Neural progenitor cell (in vitro differentiated cells): ENCODE measurements at places on chromosomes 2 and 18. TPM values are rescaled to one million over a fixed set of nuclear protein-coding genes. Genes with fewer than 3 reads are reported as not detected.
A peak's percentile ranks its signal among the peaks of the same experiment; 100 is the strongest.

The GALNT14 gene
- 6.0 and 6.4 TPM in 2 replicates for total RNA-seq

GRCh38 chr2:37851828-37852584, 73.1 kb upstream of the RMDN2 start:
- no peak for DNase-seq
- H3K4me3 ChIP-seq: no peak overlapping the region
- H3K36me3 ChIP-seq: no peaks in the 10 kb centered on the region
- H3K27me3 ChIP-seq: no peaks in the 10 kb centered on the region

GRCh38 chr2:216636551-216637450, 3.6 kb downstream of the IGFBP2 start:
- no peaks in the 10 kb centered on the region for H3K36me3 ChIP-seq
- peaks cover 10% of the 10 kb centered on the region for H3K27me3 ChIP-seq
- peaks cover 14% of the 10 kb centered on the region for H3K4me1 ChIP-seq
- DNase-seq: peak; percentile 91
- H3K4me3 ChIP-seq: peak overlapping the region; percentile 100
- peak overlapping the region; percentile 92 for H3K27ac ChIP-seq

DNA sequence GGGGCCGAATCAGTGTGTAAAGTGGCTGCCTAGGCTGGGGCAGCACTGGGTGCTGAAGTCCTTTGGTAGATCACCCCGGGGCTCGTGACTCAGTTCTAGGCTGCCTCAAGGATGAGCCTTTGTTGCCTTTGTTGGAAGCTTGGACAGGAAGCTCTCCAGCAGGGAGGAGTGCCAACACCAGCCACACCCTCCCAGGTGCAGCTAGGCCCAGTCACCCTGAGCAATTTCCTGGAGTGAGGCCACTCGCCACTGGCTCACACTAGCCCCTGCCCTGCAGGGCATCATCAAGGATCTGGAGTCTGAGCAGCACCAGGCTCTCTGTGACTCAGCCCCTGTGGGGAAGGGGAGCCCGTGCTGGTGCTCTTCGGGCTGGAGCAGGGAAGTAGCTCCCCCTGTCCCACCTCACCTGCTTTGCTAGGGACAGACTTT, 6.7 kb upstream of the SDC1 start:
- no peaks in the 10 kb centered on the region for H3K36me3 ChIP-seq
- no peak overlapping the region for H3K4me3 ChIP-seq
- H3K27me3 ChIP-seq: no peaks in the 10 kb centered on the region
- no peak overlapping the region for H3K27ac ChIP-seq

GRCh38 chr2:134245340-134245984, 8.4 kb upstream of the MGAT5 start:
- H3K4me1 ChIP-seq: peaks cover 12% of the 10 kb centered on the region
- no peaks in the 10 kb centered on the region for H3K36me3 ChIP-seq
- peak; percentile 84 for DNase-seq

The ITGB6 gene
- total RNA-seq: not detected in 2 replicates

DNA sequence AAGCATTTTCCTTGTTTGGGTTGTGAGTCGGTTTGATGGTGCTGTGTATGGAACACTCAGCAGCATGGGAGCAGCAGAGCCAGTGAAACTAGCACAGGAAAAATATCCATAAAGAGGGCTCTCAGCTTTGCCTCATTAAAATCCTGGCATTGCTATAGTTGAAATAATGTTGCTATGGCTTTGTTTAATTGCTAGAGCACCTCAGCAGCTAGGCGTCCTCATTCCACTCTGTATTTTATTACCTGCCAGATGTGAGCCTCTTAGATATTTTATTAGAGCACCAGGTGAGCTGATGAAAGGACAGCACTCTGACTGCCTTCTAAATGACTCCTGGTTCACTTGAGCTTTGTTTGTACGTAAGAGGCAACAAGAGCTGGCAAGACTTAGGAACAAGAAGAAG, 232.4 kb downstream of the MTX2 start:
- peaks cover 7% of the 10 kb centered on the region for H3K4me1 ChIP-seq
- DNase-seq: no peak
- no peak overlapping the region for H3K4me3 ChIP-seq
- H3K27me3 ChIP-seq: peaks cover 54% of the 10 kb centered on the region
- H3K36me3 ChIP-seq: no peaks in the 10 kb centered on the region
- no peak overlapping the region for H3K27ac ChIP-seq
